T-helper 1 cell (primary cell): ENCODE measurements at places on chromosomes 5 and 9.

GRCh38 chr5:1227667-1228066 lies 2.5 kb downstream of the SLC6A18 start:
- DNase-seq = no peak

GRCh38 chr5:53116597-53116996 lies 7.0 kb upstream of the MOCS2 start:
- DNase-seq = no peak

DNA sequence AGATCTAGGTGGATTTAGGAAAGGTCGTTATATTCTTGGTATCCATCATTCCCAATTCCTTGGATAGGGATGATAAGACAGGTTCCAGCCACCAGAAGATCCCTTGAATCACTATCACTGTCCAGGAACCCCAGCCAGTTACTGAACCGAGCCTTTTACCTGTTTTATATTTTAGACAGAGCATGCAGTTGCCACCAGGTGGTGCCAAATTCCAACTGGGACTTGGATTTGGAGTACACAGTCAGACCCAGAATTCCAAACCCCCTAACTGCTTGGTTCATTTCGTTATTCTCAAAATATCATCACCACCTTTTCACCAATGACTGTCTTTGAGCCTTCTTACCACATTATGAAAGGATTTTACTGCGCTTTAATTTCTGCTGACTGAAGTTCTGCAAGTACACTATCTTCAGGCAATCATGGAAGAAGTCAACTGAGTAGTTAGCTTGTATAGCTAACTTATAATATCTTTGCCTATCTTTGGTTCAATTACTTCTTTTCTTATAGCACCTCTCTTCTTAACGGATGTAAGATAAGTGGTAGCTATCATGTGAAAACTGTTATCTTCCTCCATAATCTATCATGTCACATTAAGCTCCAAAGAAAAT lies 191.8 kb downstream of the PRR16 start:
- no peak for DNase-seq

DNA sequence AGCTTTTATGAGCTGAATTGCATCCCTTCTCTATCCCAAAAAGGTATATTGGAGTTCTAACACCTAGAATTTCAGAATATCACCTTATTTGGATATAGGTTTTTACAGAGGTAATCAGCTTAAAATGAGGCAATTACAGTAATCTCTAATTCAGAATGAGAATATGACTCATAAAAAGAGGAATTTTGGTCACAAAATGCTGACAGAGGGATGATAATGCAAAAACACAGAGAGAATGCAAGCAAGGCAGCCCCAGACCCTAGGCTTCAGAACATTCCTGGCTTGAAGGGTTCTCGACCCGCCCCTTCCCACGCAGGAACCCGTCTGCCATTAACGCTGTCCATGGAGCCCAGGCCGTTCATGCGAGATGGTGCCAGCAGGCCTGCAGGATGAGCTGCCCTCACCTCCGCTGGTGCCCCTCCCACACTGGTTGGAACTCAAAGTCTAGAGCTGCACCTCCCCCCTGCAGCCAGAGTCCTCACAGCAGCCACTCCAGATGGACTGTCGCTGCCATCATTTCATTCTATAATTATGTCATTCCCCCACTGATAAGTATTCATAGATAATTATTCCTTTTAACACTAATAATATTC lies 1173.4 kb upstream of the ACO1 start:
- no peak for DNase-seq

- DNase-seq = no peak
These were observed 167.9 kb upstream of the GLRA1 start for GRCh38 chr5:152092580-152092979.

GRCh38 chr9:126704157-126704891 lies 90.6 kb downstream of the LMX1B start:
- no peak for DNase-seq

DNA sequence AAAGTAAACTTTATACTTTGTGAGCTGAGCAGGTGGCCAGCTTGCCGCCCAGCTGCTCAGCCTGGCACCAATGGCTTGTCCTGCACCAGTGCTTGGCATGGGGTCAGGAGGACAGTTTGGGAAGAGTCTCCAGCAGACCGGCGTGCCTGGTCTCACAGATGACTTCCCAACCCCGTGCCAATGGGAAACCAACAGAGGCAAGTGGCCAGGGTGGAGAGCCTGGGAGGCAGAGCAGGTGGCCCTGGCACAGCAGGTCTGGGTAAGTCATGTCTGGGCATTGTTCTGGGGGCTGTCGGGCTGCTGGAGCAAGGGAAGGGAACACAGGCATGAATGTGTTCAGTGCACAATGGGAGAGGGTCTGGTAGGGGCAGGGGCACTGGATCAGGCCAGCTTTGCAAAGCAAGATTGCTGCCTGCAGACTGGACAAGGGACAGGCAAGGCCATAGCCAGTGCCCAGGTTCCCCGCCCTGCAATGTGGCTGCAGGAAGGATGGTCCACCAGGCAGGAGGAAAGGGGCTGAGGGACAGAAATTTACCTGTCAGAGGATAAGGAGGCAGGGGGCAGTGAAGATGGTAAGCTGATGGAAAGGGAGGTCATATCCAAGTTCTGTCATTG lies 76.2 kb upstream of the ALDH1B1 start:
- DNase-seq = no peak

- no peak for DNase-seq
These were observed 150.6 kb downstream of the ERCC6L2 start for GRCh38 chr9:96025995-96026602.

- no peak for DNase-seq
These were observed 9.5 kb downstream of the SPDL1 start for GRCh38 chr5:169592937-169593650.

DNA sequence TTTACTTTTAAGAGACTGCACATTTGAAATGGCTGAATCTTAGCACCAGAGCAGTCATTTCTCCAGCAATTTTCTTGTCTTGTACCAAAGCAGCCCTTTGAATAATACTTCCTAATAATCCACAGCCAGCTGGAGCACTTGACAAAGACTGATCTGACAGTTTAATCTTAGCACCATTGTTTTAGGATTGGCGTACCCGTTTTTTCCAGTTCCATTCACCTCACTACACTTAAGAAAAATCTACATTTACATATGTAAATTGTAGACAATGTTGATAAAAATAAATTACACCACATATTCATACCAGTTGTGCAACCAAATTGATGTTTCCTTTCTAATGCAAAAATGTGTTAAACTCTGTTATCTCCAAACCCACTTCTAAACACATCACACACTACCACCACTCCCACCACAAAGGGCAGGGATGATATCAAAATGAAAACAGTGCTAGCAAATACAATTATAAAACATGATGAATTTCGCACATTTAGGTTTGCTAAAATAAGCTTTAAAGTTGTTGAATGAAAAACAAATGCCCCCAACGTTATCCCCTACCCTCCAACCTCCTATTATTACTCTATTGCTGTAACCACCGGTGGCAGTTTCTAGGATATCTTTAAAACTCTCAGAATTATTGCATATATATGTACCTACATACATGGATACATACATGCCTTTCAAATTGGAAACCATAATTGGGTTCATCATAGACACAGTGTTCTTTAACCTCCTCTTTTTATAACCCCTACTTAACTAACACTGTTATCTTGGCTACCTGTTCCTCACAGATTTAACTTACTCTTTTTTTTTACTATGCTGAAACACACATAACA lies 21.5 kb downstream of the SERINC5 start:
- DNase-seq = no peak

GRCh38 chr5:143413958-143414669 lies 10.6 kb upstream of the NR3C1 start:
- DNase-seq = no peak

DNA sequence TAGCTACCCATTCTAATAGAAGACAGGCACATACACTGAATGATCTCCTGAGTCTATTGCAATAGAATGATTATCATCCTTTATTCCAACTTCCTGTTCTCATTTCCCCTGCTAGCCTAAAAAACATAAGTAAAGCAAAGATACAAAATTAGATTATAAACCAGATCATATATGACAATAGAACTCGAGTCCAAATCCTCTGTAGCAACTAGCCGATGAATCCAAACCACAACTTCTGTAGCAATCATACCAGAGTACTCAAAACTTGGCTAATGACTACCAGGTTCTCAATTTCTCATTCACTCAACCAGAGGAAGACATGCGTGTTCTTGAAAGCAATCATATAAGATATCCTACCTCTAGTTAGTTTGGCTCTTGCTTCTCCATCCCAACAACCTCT lies 622.1 kb downstream of the PSAT1 start:
- DNase-seq = no peak

DNA sequence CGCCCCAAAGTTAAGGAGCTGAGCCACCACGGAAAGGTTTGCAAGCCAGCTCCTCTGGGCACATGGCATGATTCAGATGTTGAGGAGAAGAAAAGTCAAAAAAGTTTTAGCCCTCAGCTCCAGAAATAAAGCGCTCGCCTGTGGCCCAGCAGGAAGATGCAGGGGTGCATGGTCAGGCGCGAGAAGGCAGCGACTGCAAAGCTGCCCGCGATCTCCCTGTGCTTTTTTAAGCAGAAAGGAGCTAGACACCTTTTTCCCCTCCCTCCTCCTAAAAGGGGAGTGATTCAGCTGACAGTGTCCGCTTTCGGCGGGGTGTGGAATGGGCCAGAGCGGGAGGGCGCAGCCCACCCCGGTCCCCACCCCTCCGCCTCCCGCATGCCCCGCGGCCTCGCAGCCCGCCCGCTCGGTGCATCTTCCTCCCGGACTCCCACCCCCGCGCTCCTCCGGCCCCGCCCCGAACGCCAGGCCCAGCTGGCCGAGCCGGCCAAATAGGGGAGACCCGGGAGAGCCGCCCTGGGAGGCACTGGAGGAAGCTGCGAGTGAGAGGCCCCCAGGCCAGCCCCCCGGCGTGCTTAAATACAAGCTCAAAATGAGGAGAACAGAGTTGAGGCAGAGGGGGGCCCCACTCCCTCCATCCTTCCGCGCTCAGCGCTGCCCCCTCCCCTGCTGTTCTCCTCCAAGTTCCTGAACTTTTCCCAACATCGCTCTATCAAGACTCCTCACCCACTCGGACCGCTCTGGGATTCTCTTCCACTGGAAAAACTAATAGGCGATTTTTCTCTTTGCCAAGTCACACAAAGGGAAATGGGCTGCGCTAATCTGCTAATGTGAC lies at the start of gene ADAMTS12:
ADAMTS12 (minus strand) TSS at position 203 of the 832 bp plus-strand sequence; CDS start at position 69, 134 bp downstream.
- no peak for DNase-seq

- DNase-seq = no peak
These were observed 11.0 kb downstream of the NAIF1 start for GRCh38 chr9:128056086-128056485.

DNA sequence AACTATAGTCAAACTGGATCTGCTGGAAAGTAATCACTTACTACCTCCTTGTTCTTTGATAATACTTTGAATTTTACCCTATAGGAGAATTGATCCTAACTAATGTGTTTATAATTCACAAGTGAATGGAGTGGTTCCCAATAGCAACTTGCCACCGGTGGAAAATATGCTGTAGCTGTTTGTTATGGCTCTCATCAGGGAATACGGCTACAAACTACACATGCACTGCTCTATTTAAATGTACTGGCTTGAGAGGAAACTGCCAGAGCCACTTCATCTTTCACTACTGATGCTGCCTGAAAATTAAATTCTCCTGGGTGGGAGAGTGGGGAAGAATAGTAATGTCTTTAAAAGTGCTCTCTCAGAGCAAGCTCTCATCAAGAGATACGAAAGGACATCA lies 448.5 kb upstream of the GRAMD2B start:
- DNase-seq = no peak

- DNase-seq = no peak
These were observed 10.3 kb downstream of the LPCAT1 start for GRCh38 chr5:1513326-1514026.

GRCh38 chr9:134781591-134782302 lies 98.9 kb upstream of the FCN2 start:
- DNase-seq = no peak

DNA sequence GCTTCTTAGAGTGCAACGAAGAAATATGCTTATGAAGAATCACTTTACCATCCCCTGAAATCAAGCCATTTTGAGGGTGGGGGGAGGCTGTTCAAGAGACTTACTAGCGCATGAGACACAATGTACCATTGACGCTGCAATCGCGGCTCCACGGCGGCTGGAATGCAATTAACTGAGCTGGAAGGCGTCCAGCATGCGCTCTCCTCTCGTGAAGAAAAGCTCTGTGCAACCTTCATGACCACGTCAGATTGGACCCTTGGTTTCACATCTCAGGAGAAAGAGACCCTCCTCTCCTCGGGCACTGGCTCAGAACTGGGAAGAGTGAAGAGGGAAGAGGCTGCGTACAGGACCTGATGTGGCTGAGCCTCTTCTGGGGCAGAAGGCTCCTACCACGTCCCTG lies 138.5 kb upstream of the IRX2 start:
- DNase-seq = no peak

- DNase-seq = no peak
These were observed 214.3 kb upstream of the IRX1 start for GRCh38 chr5:3381206-3381825.

- DNase-seq = no peak
These were observed 24.4 kb upstream of the C5orf46 start for GRCh38 chr5:147930769-147931168.

- no peak for DNase-seq
These were observed 4.7 kb upstream of the PANK3 start for GRCh38 chr5:168583742-168584482.

- DNase-seq = no peak
These were observed 23.4 kb downstream of the GFPT2 start for GRCh38 chr5:180329606-180330269.
